ENCODE measurements at places on chromosomes 2 and 18.

- DNase-seq = no peak
Measured at GRCh38 chr2:103254611-103255010, 492.8 kb downstream of the TMEM182 start.

DNA sequence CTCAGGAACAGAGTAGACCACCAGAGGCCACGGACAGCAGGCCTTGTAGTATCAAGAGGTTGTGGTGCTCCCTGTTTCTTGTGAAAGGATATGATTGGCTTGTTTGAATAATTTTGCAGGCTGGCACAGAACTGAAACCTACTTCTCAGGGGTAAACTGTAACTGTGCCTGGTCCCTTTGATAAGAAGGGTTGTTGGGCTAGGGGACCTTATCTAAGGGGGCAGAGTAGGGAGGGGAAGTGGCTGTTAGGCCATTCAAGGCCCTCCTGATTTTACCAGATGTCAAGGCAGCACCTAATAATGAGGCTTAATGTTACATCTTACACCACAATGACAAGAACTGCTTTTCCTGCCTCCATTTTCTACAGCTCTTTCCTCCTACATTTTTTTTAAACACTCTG, 45.6 kb downstream of the GPR39 start:
- DNase-seq = no peak

GRCh38 chr2:121505005-121505404, 25.7 kb upstream of the RNU4ATAC start:
- DNase-seq = no peak

DNA sequence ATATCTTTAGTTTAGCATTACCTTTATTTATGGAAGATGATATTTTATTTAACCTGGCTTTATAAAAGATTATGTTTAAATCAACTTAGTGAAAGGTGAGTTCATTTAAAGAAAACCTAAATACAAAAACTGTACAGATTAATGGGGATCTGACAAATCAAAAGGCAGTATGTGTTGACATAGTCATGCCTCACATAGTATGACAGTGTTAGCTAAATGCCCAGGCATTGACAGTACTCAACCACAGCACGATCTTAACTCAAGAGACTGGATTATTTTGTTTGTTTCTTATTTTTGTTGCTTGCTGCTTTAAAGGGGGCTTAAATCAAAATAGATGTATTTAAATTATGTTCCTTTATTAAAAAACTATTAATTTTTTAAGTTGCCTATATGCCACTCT, 7.8 kb downstream of the DOK6 start:
- DNase-seq = no peak

DNA sequence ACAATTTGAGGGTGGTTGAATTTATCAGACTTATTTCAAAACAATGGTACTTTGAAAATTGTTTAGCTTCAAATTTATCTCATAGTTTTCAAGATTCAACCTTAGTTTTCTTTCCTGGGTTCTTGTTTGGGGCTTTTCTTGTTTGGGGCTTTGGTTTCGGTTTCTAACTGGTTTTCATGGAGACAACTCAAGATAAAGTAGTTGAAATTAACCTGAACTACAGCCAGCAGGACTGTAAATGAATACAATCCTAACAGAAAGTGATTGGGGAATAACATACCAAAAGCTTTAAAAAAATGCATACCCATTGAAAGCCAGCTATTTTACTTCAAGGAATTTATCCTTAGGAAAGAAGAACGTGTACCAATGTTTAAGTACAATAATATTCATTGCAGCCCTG, 133.5 kb upstream of the SLC14A2 start:
- DNase-seq = no peak

GRCh38 chr2:60992985-60993392, 24.5 kb upstream of the PEX13 start:
- no peak for DNase-seq
